Fibroblast of skin of abdomen (primary cell): ENCODE measurements at places on chromosomes 2 and 18.
A peak's percentile ranks its signal among the peaks of the same experiment; 100 is the strongest.

- DNase-seq = peak; percentile 53
These were observed 107.9 kb downstream of the CDC42EP3 start for GRCh38 chr2:37563375-37564015.

- no peak for DNase-seq
These were observed 53.5 kb downstream of the VSNL1 start for GRCh38 chr2:17593841-17594491.

DNA sequence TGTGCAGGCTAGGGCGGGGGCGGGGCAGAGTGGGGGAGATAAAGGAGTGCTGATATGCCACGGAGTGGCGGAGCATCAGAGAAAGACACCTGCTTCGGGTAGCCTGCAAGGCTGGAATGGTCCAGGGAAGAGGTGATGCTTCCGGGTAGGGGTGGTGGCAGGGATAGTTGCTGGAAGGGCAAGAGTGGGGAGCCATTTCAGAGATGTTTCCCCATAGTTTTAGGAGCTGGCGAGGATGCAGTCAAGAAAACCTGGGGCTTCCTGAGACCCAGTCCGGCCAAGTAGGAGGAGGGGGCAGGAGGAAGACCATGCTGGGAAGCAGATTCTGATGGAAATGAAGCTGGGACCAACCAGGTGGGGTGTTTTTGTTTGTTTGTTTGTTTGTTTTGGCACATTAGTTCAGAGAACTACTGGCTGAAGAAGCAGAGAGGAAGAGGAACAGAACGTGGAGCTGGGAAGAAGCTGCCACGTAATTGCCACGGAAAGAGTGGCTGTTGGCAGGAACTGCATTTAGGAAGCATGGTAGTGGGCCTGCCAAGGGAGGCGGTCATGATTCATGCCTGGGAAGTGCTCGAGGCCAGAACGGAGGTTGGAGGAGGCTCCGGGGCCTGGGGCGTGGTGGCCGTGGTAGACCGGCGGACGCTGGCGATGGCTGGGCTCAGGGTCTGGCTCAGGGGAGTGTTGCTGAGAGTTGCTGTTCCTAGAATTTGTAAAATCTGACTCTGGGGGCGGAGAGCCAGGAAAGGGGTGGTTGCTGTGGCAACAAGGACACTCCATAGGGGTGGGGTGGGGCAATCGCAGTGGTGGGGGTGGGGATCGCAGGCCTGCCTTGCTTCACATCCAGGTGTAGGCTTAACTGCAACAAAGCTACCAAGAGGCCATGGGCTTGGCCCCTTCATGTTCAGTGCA, 8.6 kb upstream of the INPP5D start:
- peak; percentile 24 for DNase-seq

DNA sequence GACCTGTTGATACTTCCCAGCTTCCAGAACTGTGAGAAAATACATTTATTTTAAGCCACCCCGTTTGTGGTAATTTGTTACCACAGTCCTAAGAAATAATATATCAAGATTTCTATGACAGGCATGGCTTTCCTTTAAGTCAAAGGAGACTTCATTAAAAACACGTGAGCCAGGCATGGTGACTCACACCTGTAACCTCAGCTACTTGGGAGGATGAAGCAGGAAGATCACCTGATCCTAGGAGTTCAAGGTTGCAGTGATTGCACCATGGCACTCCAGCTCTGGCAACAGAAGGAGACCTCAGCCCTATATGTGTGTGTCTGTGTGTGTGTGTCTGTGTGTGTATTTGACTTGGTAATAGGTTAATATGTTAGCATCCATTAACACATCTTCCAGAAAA, 69.8 kb upstream of the SCN7A start:
- DNase-seq = no peak

- DNase-seq = peak; percentile 1
These were observed 259.0 kb upstream of the ERBB4 start for GRCh38 chr2:212797484-212798205.

- no peak for DNase-seq
These were observed 8.0 kb downstream of the HES6 start for GRCh38 chr2:238231809-238232208.
